MG63 (cell line): ENCODE measurements at places on chromosomes 7 and 10.

GRCh38 chr7:18437101-18437500 lies 58.4 kb upstream of the HDAC9 start:
- peak; percentile 21 for DNase-seq

DNA sequence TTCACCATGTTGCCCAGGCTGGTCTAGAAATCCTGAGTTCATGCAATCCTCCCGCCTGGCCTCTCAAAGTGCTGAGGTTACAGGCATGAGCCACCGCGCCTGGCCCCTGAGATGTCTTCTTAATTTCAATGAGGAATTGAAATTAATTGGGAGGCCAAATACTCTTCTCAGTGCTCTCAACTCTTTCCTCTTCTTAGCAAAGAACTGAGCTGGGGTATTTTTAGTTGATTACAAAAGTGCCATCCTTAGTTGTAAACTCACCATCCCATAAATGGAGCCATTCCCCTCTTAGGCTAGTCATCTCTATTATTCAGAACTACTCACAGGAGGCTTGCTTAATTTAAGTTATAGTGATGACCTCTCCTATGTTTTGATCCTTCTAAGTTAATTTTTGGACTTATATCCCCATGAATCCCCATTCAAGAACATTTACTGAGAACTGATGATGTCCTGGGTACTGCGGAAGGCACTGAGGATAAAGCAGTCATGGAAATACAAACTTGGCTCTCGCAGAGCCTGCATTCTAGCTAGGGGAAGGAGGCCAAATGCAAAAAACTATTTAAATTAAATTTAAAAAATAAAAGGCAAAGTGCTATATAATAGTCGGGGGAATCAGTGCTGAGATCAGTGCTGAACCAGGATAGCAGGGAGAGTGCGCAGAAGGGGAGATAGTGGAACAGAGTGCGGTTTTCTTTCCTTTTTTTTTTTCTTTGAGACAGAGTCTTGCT lies 145.3 kb downstream of the SFMBT2 start:
- no peak for DNase-seq

GRCh38 chr7:124713086-124713485 lies 52.5 kb downstream of the GPR37 start:
- DNase-seq: peak; percentile 43

DNA sequence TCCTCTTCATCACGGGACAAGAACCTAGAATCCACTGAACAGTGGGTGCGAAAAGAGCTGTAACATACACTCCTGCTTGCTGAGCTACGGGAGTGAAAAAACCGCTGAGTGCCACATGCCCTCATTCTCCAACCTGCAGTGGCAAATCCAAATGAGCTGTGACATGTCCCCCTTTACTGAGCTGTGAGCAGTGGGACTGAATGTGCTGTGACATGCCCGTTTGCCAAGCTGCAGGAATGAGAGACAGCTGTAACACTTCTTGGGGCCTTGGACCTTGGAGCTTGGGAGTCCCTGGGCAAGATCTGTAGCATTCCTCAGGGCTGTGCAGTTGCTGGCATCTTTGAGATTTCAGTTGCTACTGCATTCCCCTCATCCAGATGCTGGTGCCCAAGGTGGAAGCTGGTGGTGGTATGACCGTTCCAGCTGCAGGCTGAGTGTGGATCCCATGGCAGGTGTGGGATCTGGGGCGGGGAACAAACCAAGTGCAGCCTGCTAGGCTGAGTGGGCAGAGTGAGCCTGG lies 85.0 kb downstream of the TMEM106B start:
- no peak for DNase-seq
